ENCODE measurements at places on chromosomes 7 and 10.

DNA sequence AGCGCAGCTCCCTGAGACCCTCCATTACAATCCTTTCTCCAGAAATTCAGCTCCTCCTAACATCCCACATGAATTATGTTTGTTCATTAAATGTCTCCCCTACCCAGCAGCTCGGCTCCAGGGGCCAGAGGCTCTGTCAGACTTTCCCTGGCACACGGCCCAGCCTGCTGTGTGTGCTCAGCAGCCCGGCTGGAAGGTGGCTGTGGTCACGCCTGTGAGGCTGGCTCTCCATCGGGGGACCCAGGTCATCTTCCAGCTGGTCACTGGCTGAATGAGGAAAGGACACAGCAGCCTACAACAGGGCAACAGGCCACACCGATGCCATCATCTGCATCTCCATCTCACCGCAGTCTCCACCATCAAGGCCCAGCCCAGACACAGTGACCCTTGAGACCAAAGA, 219.8 kb downstream of the MAD1L1 start:
- DNase-seq = peak; percentile 24

GRCh38 chr10:70590655-70591416, 11.7 kb downstream of the PRF1 start:
- no peak for DNase-seq

DNA sequence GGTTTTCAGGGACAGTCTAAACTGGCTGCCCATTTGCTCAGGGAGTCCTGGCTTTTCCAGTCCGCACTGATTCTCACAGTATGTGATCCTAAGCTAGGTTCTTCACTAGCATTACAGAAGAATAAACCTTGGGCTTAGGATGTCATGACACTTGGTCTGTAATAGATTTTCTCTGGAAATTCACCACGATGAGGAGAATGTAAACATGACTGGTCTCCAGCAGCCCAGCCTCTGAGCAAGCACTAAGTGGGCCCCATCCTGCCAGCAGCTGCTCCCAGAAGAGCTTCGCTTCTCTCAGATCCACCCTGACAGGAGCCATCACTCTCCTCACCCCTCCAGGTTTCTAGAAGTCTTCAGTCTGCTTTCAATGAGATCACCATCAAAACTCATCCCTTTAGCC, 103.7 kb upstream of the ZPBP start:
- DNase-seq = no peak

DNA sequence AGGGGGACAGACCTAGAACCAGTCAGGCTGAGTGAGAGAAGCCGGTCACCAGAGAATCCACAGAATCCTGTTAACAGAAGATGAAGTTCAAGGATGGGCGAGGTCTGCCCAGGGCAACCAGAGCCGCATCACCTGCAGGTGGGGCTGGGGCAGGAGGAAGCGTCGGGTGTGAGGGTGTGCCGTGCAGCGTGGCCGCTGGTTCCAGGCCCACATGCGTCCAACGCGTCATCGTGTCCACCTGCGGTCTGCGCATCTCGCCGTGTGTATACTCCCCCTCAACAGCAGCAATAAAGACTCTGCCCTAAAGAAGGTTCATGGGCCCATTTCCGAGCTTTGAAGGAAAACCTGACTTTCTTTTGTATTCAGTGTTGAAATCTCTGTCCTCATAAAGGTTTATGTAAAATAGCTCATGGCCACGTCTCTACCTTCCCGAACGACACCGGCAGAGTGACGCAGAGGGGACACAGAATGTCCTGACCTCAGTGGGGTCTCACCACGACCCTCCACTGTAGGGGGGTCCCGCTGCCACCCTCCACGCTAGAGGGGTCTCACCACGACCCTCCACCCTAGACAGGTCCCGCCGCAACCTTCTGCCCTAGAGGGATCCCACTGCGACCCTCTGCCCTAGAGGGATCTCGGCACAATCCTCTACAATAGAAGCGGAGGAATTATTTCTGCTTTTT, 446.9 kb downstream of the PTPRN2 start:
- no peak for DNase-seq

- DNase-seq = no peak
These were observed 4.4 kb upstream of the UBE2D1 start for GRCh38 chr10:58330431-58330830.

DNA sequence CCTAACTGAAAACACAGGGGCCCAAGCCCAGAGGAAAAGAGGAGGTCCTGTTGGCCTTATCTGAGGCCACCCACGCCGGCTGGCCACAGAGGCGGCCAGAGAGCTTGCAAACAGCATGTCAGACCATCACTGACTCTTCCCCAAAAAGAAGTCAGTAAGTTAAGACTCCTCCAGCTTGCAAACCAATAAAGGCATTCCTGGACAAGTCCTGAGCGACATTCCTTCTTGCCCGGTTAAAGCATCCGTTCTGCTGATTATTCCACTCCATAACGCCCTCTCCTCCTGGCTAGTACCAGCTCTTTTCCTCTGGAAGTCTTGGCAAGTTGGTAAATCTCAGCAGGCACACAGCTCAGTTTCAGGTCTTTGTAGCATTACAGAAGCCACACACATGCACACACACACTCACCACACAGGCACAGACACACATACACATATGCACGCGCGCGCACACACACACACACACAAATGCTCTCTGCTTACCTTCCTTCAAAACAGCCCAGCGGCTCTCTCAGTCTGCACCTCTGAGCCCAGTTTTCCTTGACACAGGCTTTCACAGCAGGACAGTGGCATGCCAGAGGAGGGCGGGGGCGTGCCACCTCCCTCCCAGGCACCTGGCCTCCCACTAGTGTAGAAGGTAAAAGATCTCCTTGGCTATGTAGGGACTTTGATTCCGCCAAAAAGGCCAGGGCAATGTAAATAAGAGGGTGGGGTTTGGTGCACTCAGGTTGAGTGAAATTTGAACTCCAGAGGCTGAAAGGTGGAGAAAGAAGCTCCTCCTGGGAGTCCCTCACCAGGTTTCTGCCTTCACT, 201.4 kb downstream of the TNS3 start:
- peak; percentile 32 for DNase-seq

DNA sequence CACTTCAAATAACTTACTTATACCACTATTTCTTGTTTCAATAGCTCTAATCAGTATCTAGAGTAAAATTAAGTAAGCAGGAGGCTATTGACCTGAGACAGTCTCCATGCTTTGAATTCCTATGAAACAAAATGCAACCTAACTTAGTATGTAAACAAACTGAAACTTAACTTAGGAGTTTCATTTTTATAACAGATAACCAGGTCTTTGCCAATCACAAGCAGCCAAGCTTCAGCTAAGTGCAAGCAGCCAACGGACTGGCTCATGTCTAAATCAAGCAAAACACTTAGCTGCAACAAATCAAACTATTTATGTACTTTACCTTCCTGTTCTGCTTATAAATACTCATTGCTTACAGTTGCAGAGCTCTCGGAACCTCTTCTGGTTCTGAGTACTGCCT, 4.4 kb upstream of the GSTK1 start:
- DNase-seq = no peak

DNA sequence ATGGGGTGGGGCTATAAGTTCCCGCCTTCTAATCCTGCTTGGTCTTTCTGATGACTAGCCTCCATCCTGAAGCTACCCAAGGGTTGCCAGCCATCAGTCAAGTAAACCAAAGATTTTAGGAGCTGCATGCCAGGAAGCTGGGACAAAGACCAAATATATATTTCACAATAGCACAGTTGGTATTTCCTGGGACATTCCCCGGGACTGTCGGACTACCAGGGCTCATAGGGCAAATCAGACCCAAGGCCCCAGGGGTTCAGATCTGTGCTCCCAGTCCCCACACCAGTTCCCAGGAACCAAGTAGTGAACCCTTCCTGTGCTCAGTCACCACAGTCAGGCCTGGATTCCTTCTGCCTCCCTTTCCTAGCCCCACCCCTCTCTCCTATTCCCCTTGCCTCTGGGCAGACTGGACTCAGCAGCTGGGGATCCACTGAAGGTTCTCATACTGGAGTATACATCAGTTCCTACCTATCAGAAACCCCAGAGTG, 5.7 kb upstream of the CXCL12 start:
- no peak for DNase-seq

GRCh38 chr10:109450702-109451101, 472.6 kb downstream of the XPNPEP1 start:
- no peak for DNase-seq

DNA sequence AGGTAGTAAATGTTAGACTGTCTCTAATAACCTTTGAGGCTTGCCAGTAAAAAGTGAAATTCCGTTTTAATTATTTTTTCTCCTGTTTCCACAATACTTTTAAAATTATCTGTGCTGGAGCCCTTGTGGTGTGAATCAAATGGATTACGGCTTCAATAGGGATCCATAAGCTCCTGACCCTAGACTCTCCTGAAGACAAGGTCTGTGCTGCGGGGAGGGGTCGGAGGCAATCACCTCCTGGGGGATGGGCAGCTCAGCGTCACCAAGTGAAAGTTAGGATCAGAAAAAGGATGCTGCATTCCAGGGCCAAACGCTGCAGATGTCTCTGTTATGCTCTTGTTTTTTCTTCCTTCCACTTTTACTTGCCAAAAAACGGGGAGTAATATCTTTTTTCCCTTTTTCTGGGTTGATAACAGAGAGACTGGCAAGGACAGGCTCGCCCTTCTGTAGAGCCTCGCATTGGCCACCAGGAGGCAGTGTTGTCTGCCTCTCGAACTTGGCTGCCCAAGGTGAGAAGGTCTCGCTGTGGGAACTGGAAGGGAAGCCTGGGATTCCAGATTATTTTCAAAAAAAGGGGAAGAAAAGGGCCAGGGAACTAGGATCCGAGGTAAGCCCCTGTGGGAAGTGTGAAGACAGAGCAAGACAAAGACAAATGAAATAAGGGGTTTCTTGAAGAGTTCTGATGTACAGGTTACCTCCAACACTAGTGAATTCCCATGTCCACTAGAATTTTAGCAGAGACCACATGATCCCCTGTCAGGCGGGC, 621.9 kb downstream of the ACTR3B start:
- no peak for DNase-seq

DNA sequence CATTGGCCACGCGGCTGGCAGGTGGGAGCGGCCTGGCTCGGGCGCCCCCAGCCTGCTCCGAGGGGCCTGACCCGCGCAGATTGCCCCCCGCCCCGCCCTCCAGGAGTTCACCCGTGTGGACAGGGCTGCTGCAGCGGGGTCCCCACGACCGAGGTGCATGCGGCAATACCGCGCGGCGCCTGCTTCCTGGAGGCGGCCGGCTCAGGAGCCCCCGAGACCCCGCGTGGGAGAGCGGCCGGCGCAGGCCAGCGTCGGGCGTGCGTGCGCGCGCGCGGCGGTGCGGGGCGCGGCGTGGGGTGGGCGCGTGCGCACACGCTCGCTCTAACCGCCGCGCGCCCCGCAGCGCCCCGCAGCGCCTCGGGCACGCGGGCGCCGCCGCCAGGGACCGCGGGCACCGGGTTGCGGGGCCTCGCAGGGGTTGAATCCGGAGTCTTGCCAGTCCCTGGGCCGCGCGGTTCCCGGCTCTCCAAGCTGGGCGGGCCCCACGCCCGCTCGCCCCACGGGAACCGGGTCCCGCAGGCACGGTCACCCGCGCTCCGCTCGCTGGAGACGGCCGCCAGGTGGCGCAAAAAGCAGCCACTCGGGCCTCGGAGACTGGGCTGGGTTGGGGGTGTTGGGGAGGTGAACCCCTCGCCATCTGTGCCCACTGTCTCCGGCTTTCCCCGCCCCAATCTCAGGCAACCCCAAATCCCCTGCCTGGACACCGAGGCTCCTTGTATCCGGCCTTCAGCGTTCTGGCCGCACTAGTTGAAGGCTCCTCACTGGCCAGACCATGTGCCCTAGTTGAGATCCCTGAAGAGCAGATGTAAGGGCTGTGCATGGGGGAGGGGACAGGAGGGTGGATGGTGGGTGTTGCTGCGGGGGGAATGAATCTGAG, 1.3 kb upstream of the ACHE start:
- no peak for DNase-seq

DNA sequence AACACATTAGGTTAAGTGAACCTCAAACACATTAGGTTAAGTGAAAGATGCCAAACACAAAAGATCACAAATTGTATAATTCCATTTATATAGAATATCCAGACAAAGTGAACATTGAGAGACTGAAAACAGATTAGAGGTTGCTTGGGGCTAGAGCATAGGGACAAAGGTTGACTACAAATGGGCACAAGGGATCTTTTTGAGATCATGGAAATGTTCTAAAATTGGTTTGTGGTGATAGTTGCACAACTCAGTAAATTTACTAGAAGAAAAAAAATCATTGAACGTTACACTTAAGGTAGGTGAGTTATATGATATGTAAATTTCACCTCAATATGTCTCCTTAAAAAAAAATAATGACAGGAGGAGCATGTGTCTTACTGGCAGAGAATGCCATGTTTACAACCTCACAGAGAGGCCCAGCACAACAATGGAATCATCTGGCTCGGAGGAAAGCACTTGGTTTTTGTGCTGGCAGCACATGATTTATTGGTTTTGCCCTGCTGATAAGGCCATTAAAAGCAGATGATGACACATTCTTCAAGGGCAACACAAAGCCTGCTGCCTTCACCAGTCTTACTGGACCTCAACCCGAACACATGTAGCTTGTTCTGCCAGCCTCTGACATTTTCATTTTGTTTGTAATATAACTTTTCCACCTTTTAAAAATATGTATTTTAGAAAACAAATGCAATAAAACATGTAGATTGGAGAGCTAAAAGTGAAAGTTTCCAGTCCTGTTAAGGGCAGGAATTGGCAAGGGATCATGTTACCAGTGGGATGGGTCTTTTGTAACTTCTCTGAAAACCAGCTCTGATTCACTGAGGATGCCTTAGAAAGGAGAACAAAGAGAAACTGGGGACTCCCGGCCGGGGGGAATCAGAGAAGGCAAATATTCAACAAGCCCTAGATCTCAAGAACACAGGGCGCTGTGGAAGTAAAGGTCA, 11.9 kb upstream of the LMOD2 start:
- DNase-seq = peak; percentile 78

DNA sequence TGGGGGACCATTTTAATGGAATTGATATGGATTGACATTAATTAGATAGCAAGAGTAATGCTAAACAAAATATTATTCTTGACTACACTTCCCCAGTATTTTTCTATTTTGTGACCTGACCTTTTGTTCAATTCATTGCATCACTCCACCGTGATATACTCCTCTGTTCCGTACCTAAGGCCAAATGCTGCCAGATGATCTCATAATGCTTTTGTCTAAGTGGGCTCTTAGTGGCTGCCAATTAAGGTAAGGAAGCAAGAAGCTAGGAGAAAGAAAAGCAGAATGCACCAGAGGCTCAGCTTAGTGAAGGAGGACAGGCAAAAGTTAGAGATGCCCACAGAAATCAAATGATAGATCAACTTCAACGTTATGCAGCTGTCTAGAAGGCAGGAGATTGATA, 36.4 kb downstream of the FEZF1 start:
- DNase-seq = no peak

DNA sequence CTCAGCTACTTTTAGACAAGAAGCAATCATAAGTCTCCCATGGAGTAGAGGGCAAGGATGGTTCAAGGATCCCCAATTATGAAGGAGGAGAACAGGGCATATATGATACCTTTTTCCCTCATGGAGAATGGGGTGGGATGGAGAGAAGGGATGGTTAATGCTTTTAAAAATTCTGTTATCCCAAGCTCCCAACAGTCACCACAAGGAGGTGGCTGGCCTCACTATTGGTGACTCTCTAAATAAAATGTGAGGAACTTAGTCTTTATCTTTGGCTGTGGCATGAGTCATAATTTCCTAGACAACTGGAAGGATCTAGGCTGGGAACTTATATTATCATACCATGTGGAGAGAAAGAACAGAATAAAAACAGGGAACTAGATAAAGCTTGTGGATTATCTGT, 297.0 kb downstream of the PHTF2 start:
- DNase-seq = no peak

GRCh38 chr10:59971915-59972314, 65.6 kb upstream of the CCDC6 start:
- DNase-seq = peak; percentile 28
